ENCODE measurements at places on chromosomes 5 and 9.

DNA sequence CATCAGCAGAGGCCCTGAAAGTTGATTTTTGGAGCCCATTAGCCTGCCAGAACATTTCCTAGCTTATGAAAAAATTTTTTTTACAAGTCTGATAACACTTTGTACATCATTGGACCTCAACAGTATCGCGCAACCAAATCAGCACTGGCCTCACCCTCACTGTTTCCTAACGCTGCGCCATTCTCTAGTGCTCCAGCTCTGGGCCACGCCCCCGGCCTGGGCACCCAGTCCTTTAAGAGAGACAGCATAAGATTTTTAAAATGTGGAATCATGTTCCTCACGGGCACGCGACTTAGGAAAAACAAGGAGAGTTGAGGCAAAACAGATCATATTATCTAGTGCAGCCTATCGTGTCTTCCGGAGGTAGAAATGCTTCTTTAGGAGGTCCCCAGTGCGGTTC is 114.5 kb downstream of the BOD1 start:
- DNase-seq = no peak

GRCh38 chr9:132825430-132825829 is 52.7 kb downstream of the AK8 start:
- no peak for DNase-seq

DNA sequence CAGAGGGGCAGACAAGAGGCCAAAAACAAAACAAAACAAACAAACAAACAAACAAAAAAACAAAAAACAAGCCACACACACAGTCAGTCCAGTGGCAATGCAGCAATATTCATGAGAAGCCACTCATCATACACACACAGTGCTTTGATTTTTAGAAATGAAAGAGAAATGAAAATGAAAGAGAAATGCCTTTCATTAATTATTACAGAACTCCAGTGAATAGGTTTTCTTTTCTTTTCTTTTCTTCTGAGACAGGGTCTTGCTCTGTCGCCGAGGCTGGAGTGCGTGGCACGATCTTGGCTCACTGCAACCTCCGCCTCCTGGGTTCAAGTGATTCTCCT is 36.9 kb downstream of the SPRY4 start:
- no peak for DNase-seq

DNA sequence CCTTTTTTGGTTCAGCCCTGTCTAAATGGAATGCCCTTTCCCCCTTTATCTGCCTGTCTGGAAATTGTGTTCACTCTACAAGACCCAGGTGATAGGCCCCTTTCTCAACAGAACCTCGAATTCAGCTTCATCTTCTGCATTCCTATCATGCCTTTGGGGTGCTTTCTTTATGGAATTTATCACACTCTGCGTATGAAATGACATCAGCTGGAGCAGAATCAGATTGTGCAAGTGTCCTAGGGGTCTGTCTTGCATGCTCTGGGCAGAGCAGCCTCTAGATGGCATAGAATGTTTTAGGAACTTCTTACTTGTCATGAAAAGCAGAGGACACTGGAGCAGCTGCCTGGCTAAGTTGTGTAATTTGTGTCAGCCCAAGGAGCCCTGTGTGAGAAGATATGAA is 84.9 kb downstream of the ISL1 start:
- DNase-seq = no peak

GRCh38 chr5:9188956-9189355 is 356.9 kb downstream of the SEMA5A start:
- DNase-seq = no peak

DNA sequence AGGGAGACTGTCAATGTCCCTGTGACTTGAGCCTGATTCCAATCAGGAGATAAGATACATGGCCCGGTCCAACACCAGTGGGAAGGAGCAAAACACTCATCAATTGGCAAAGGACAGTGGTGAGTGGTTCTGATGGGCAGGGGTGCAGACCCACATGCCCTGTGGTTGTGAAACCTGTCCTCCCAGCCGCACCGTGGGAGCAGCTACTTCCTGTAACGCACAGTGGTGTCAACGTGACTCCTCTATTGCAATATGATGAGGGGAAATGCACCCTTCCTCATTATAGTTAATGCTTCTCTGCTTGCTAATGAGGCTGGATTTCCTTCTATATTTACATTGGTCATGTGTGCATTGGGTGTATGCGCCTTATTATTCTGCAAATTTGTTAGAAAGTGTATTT is 223.0 kb downstream of the IRX1 start:
- DNase-seq = no peak

DNA sequence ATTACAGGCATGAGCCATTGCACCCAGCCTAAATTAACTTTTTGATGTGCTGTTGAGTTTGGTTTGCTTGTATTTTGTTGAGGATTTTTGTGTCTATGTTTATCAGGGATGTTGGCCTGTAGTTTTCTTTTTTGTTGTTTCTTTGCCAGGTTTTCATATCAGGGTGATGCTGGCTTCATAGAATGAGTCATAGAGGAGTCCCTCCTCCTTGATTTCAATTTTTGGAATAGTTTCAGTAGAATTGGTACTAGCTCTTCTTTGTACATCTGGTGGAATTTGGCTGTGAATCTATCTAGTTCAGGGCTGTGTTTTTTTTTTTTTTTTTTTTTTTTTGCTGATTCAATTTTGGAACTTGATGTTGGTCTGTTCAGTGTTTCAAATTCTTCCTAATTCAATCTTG is 1164.3 kb upstream of the DMAC1 start:
- no peak for DNase-seq

DNA sequence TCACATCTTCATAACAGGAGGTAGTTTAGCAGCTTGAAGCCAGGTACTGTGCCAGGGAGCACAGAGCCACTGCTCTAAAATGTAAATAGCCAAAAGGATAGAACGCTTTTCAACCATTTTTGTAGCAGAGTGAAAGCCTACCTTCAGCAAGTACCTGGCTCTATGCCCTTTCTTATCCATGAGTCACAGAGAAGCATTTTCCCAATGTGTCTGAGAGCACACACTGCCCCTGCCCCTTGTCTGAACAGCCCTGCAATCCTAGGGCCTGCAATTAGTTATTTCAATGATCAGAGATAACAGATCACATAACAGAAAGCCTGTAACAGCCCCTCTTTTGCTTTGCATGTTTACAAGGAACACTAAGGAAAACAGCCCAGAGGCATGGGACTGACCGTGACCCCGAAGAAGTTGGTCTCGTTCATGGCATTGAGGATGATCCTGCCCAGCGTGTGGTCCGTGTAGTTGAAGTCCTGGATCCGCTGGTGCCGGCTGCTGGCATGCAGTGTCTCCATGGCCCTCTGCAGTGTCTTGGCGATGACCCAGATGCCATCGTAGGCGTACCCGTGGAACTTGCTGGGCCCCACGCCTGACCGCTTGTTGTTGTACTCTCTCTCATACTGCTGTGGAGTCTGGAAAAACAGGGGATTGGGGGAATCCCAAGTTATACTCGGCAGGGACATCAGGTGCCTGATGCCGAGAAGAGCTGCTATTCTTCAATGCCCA is 198.3 kb upstream of the TBC1D2 start:
- no peak for DNase-seq

- DNase-seq = no peak
Measured at GRCh38 chr9:36136894-36137391, 410 bp downstream of the GLIPR2 start.

GRCh38 chr5:171720086-171720485 is 65.5 kb upstream of the SMIM23 start:
- DNase-seq = no peak

DNA sequence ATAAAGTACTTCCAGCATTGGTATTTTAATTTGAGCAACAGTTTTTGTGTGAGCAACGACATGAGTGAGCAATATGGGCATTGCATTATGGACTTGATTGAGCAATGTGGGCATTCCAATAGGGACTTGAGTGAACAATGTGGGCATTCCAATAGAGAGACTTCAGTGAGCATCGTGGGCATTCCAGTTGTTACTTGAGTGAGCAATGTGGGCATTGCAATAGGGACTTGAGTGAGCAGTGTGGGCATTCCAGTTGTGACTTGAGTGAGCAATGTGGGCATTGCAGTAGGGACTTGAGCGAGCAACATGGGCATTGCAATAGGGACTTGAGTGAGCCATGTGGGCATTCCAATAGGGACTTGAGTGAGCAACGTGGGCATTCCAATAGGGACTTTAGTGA is 52.2 kb downstream of the ZCCHC7 start:
- no peak for DNase-seq

DNA sequence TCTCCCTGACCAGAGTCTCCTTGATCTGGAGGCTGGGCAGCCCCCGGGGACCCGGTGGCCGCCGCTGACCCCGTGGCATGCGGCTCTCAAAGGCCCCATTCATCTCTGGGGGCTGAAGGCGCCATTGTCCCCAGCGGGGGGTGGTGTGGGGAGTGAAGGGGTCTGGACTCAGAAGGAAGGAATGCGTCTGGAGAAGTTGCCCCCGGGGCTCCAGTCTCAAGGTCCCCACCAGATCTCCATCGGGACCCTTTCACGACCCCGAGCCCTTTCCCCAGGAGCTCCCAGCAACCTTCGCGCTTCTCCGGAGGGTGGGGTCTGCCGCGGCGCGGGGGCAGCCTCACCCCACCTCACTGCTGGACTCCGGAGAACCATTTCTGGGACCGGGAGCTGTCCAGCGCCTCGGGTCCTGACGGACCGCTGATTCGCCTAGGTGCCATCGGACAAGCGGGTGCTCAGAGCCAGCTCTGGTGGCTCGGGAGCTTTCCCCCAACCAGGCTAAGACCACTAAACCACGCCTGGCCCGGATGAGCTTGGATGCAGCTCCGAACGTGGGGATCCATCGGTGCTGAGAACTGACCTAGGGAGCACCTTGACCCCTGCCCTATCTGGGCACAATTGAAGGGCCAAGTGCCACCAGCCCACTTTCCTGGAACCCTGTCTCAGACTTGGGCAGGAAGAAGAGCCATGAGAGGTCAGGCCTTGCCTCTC is 5.1 kb upstream of the PCDH1 start:
- no peak for DNase-seq

Measured in stimulated activated CD8-positive, alpha-beta memory T cell treated with anti-CD3 and anti-CD28 coated beads, Interleukin-4, amount 100 ng/mL, for 24 hours (primary cell).